Stimulated activated CD4-positive, alpha-beta T cell treated with anti-CD3 and anti-CD28 coated beads, Interleukin-4, amount 100 ng/mL, for 4 hours (primary cell): ENCODE measurements at places on chromosomes 5 and 9.

DNA sequence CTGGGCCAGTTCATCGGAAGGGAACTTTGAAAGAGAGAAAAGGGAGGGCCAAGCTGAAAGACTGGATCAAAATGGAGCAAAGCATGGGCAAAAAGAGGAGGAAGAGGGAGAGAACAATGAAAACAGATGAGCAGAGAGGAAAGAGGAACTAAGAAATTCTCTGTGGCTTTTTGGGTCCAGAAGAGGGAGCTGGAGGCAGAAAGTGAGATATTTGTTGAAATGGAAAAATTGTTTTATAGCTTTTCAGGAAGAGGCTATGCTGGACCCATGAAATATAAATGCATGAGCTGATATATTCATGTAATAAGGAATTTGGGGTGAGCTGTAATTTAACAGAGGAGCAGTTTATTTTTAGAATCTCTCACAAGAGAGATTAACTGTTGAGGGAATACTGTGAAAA is 457.3 kb downstream of the DMAC1 start:
- DNase-seq = no peak

- DNase-seq = no peak
These were observed 58.7 kb upstream of the CTSL start for GRCh38 chr9:87667164-87667738.

- no peak for DNase-seq
These were observed 56.6 kb downstream of the WHRN start for GRCh38 chr9:114448706-114449105.

DNA sequence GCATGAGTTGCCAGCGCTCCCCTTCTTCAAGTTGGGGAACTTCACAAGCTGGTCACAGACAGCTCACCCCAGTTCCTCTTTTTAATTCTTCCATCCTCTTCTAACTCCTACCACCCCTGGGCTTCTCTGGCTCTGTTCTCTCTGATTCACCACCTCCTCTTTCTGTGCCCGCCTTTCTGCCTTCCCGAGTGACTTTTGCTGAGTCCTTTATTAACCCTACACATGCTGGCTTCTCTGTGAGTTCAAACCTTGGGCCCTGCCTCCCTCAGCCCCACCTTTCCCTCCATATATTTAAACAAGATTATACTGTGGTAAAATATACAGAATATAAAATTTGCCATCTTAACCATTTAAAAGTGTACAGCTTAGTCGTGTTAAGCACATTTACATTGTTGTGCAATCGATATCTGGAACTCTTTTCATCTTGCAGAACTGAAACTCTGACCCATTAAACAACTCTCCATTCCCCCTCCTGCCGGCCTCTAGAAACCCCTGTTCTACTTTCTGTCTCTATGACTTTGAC is 32.0 kb downstream of the SLC46A2 start:
- DNase-seq = no peak

DNA sequence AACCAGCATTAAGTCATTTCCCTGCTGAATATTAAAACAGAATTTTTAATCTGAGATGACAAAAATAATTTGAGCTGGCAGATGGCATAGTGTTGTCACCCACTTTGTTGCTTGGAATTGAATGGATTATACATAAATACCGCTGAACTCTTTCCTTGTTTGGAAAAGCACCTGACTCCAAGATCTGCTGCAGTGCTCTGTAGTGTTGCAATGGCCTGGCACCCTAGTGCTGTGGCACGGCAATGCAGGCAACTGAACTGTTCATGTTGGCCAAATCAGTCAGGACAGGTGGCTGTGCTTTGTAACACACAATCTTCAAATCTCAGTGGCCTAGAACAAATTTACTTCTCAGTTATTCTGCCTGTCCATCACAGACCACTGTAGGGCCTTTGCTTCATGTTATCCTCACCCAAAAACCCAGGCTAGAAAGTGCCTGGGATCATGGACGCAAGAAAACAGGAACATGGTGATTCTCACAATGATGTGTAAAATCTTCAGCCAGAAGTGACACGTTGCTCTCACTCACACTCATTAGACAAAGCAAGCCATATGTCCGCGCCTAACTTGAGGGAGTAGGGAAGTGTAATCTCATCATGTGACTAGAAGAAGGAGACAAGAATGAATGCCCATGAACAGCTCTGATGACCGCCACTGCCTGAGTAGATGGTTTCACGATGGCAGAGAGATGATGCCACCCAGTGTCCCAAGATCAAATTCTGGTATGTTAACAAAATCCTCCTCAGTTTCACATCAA is 191.9 kb upstream of the PUM3 start:
- DNase-seq = no peak

DNA sequence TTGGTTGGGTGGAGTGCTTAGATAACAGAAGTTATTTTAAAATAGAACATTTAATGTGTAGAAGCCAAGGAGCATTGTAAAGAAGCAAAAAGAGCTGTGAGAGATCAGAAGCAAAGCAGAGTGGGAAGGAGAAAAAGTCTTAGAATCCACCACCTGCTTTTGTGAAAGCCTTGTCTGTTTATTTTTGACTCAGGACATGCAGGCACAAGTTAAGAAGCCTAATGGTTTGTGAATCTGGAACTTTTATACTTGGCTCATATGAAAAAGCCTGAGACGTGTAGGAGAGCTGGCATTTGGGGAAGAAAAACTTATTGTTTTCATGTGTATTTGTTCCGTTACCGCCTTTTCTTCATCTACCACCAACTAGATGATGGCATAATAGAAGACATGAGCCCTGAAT is 38.5 kb upstream of the ITGA2 start:
- DNase-seq = no peak

GRCh38 chr5:176446884-176447590 is 1.1 kb upstream of the FAF2 start:
- no peak for DNase-seq

DNA sequence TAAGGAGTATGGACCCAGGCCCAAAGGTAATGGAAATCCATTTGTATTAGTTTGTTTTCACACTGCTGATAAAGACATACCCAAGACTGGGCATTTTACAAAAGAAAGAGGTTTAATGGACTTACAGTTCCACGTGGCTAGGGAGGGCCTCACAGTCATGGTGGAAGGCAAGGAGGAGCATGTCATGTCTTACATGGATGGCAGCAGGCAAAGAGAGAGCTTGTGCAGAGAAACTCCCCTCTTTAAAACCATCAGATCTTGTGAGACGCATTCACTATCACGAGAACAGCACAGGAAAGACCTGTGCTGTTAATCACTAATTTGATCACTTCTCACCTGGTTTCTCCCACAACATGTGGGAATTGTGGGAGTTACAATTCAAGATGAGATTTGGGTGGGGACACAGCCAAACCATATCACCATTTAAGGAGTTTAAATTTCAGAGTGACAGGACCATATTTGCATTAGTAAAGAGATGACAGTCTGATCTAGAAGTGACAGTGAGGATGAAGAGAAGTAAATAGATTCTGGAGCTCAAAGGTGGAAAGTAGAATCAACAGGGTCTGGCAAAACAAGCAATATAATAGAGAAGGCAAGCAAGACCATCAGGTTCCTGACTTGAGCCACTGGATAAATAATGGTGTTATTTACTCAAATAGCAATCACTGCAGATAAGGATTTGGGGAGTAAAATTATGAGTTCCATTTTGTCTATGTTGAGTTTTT is 7.5 kb upstream of the FAM169A start:
- DNase-seq = no peak

GRCh38 chr9:80191108-80191507 is 619.3 kb downstream of the TLE4 start:
- DNase-seq = no peak

GRCh38 chr5:157951673-157952373 is 92.9 kb upstream of the CLINT1 start:
- no peak for DNase-seq

GRCh38 chr9:131421691-131422090 is 27.8 kb downstream of the PRRC2B start:
- DNase-seq = no peak

DNA sequence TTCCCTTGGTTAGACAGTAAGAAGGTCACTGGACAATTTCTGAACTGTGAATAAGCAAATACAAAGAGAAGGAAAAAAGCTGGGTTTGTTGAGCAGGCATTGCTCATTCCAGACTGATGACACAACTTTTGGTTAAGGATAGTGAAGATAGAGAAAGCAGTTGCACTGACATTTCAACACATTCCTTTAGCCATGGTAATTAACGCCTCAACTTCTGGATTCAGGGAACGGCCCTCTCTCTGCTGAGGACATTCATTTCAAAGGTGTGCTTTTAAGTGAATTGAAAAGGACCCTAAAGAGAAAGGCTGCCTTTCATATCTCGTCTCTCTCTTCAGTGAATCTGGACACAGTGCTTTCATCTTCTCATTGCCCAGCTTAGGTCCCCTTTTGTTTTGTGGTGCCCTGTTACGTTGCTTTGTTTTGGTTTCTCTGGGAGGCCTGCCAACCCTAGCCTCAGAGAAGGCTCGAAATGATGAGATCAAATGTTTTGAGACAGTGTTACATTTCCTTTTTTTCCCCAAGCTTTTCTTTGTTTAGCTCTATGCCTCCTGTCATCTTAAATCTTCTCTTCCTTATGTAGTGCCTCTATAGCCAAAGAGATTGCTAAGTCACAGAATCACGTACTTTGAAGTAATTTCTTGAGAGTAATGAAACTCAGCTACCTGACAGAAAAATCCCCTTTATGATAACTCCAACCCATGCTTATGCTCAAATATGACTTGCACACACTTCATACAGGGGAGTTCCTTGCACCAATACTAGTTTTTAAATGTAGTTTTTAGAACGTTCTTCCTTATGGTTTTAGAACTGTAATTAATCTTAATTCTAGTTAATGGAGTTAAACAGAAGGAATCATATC is 94.4 kb upstream of the IFNE start:
- no peak for DNase-seq

GRCh38 chr9:92963831-92964606 is 16.7 kb downstream of the FGD3 start:
- peak; percentile 49 for DNase-seq

- DNase-seq = no peak
These were observed 139.7 kb downstream of the LRRC70 start for GRCh38 chr5:62718324-62718723.

DNA sequence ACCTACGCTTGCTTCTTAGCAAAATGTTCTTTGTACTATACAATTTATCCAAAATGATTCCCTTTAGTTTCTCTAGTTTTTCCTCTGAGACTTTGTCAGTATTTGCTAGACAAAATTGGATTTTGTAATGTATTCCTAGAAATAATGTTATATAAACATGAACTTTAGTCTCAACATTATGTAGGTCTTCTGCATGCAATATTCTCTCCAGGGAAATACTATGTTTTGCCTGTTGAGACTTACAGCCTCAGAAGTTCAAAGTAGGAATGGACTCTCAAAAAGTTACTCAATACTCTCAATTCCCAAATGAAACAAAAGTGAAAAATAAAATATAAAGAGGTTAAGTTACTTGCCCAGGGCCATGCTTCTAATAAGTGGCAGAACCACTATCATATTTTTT is 24.8 kb upstream of the SMC2 start:
- DNase-seq = no peak

- DNase-seq = no peak
These were observed 124.1 kb downstream of the JAKMIP2 start for GRCh38 chr5:147658293-147658932.

DNA sequence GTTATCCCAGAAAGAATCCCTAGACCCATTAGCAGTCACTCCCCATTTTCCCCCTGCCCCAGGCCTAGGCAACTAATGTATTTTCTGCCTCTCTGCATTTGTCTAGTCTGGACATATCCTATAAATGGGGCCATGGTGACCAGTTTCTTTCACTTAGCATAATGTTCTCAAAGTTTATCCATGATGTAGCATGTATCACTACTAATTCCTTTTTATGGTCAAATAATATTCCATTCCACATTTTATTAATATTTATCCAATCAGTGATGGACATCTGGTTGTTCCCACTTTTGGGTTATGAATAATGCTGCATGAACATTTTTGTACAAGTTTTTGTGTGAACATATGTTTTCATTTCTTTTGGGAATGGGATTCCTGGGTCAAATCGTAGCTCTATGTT is 1.5 kb downstream of the FCHO2 start:
- DNase-seq = no peak
